NCI-H524 (cell line): ENCODE measurements at places on chromosomes 11 and 22.
A peak's percentile ranks its signal among the peaks of the same experiment; 100 is the strongest.

- DNase-seq = peak; percentile 93
Observed at GRCh38 chr22:33063611-33064010, 5.4 kb upstream of the SYN3 start.

- DNase-seq = peak; percentile 63
Observed at GRCh38 chr11:111194860-111195568, 50.5 kb upstream of the POU2AF2 start.

DNA sequence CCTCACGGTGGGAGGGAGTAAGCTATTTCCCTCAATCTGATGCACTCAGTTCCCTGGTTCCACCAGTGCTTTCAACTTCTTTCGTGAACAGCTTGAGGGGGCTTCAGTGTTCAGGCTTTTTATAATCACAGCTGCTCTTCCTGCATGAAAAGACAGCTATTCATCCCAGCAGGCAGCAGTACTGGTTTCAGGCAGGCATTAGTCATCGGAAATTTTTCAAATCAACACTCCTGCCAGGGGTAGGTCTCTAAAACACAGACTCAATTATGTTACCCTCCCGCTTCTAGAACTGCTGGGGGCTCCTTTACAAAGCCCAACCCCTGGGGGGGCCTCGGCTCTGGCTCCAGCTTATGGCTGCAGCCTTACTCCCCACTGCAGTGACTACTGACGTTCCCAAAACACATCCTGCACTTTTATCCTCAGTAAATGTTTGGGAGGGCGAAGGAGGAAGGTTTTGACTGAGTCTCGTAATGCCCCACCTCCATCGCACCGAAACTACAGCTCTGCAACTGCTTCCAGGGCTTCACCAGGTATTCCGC, 5.8 kb downstream of the POLDIP3 start:
- no peak for DNase-seq

DNA sequence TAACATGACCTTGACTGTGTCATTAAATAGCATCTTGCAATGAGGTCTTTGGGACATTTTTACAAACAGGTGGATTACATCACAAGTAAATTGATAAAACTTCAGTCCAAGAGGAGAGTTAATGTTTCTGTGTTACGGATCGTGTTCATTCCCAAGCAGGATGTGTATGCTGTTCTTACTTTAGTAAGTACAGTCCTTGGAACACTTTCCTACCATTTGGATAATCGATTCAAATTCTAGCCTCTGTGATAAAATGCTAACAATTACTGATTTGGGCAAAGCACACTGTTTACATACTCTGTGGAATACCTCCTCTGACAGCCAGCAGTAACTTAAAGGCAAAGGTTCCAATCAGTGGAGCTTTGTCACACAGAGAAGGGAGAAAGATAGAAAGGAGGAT, 351.7 kb downstream of the FAT3 start:
- DNase-seq = no peak

DNA sequence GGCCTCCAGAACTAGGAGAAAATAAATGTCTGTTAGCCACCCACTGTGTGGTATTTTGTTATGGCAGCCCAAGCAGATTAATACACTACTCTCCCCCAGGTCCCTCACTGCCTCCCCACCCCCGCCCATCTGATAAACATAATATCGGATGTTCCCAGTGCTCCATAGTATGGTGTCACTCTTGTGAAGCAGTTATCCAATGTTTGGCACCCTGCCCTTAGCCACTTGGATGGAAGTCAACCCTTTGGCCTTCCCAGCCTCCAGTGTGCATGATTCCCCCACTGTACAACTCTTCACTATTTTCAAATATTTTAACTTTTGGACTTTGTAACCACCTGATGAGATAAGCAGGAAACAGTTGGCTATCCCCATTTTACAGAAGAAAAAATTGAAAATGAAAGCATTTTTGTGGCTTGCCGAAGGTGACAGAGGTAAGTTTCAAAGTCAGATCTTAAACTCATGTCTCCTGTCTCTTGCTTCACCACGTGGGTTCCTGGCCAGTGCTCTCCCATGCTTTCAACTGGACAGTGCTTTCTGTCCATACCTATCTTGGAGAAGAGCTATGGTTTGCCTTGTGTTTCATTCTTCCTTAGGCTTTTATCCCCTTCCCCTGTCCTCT, 53.2 kb downstream of the ALX4 start:
- no peak for DNase-seq

DNA sequence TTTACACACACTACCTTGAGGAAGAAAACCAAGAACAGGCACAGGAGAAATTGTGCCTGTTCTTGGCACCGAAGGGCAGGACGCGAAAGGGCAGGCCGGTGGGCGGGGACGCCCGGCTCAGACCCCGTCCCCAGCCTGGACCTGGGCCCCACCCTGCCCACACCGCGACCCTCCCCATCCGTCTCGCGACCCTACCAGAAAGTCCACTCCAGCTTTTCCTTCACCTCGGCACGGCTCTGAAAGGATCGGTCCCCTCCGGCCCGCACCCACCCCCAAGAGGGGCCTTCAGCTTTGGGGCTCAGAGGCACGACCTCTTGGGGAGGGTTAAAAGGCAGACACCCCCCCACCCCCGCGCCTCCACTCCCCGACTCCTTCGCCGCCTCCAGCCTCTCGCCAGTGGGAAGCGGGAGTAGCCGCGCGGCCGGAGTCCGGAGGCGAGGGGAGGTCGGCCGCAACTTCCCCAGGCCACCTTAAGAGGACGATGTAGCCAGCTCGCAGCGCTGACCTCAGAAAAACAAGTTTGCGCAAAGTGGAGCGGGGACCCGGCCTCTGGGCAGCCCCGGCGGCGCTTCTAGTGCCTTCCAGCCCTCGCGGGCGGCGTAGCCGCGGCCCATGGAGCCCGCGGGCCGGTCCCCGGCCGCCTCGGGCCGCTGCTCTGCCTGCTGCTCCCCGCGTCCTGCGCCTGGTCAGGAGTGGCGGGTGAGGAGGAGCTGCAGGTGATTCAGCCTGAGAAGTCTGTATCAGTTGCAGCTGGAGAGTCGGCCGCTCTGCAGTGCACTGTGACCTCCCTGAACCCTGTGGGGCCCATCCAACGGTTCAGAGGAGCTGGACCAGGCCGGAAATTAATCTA, 4.4 kb downstream of the SEC14L6 start:
- DNase-seq = no peak

- DNase-seq = no peak
Observed at GRCh38 chr11:81005595-81005994, 1564.8 kb upstream of the TENM4 start.

- DNase-seq = no peak
Observed at GRCh38 chr11:101916422-101916821, at the start of gene ANGPTL5. Gene ANGPTL5, minus strand, starts transcription at chr11:101916522. Its CDS starts 8,613 bp downstream, at chr11:101907909.

GRCh38 chr22:25969286-25969685, 200.0 kb upstream of the SEZ6L start:
- no peak for DNase-seq

DNA sequence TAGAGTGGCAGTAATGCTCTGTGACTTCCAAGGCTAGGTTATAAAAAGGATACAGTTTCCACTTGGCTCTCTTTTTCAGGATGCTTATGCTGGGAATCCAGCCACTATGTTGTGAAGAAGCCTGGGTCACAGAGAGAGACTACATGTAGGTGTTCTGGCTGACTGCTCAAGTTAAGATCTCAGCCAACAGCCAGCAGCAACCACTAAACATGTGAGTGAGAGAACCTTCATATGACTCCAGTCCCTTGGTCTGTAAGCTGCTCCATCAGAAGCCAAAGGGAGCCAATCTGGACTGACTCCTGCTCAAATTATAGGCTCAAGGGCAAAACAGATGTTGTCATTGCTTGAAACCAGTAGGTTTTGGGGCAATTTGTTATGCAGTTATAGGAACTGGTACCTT, 162.7 kb downstream of the MAML2 start:
- DNase-seq = no peak

DNA sequence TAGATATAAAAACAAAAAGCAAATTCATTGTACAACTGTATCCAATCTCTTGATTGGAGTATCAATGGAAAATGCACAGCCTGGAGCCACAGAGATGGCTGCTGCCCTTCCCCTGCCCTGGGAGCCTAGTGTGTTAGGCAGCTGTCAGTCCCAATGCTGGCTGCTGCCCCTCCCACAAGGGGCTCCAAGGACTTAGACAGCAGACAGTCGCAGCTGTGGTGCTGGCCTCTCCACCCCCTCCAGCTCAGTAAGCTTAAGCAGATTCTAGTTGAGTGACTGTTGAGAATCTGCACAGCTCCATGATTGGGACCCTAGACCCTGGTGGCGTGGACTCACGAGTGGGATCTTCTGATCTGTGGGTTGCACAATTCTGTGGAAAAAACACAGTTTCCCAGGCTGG, 1511.2 kb downstream of the FAM181B start:
- peak; percentile 19 for DNase-seq

GRCh38 chr22:35348703-35349102, 32.2 kb upstream of the HMOX1 start:
- no peak for DNase-seq
